Upper lobe of left lung (tissue), 6 donors: ENCODE measurements at places on chromosomes 4 and X.

DNA sequence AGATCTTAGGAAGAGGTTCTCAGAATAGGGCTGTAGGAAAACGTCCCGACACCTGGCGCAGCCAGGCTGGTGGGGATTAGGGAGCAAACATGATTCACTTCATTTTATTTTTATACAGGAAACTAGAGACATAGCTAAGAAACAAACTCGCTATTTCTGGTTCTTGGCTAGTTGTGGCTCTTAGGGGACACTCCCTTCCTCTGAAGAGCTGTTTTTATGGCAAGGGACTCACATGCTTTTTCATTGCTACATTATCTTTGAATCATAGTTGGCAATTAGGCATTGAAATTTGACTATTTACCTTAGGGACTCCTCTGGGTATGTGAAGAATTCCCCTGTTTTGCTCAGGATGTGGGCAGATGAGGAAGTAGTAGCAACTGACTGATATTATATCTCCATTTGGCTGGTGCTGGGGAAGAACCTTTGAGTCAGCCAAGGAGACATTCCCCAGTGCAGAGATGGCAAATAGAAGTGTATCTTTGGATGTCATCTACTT is 174.5 kb downstream of the SMIM20 start:
- no peak for DNase-seq

GRCh38 chr4:147981305-147981704 is 249.4 kb downstream of the ARHGAP10 start:
- DNase-seq = no peak

GRCh38 chrX:141958675-141959074 is 55.0 kb downstream of the MAGEC1 start:
- no peak for DNase-seq

DNA sequence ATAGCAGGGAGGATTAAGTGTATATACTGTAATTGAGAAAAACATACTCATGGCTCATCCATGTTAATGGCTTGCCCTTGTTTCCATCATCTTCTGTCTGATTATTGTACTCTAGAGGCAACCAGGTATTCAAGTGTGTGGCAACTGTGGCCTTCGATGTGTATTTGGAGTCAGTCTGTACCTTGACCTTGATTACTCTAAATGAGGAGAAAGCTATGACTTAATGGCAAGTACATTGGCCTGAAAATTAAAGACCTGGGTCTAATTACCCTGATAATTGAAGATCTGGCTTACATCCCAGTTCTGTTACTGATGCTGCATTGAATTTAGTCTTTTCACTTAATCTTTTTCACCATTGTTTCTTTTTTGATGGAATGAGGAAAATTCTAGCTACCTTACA is 409.2 kb downstream of the CCSER1 start:
- DNase-seq = no peak

GRCh38 chr4:108360754-108361445 is 192.2 kb upstream of the LEF1 start:
- no peak for DNase-seq

DNA sequence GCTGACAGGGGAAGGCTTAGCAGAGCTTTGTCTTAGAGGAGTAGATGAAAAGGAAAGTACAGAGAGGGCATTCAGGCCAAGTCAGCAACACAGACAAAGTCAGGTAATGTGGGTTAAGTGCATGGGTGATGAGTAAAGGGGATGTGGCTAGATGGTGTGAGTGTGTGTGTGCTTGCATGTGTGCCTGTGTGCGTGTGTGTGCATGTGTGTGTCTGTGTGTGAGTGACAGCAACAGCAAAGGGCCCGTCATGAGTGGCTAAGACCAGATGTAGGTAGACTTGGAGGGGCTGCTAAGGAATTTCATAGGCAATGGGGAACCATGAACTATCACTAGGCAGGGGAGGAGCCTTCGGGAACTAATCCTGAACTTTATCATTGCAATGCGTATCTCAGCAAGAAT is 2.2 kb upstream of the GPR78 start:
- no peak for DNase-seq

DNA sequence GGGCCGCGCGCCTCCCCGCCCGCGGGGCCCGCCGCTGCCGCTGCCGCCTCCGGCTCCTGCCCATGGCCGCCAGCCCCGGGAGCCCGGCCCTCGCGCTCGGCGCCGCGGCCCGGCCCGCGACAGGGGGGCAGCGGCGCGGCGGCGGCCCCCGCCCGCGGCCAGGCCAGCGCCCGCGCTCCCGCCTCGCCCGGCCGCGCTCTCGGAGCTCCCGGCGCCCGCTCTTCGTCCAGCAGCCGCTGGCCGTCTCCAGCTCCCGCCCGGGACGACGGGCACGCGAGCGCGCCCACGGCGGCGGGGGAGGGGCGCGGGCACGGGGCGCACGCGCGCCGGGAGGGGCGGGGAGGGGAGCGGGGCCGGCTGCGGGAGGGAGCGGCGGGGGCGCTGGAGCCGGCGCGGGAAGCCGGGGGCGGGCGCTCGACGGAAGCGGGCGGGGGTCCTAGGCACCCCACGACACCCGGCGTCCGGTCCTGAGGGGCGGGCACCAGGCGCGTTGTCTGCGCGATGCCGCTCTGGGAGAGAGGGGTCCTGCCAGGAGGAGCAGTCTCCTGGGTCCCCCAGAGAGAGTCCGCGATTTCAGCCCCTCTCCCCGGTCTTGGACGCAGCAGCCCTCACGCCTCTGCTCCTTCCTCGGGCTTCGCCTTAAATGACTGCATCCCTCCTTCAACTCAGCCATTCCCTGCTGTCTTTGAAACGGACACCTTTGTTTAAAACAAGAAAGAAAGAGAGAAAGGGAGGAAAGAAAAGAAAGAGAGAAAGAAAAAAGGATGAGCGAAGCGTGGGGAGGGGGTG is 490 bp upstream of the PDZD4 start:
- no peak for DNase-seq

GRCh38 chr4:152679414-152680281 is at the start of gene TMEM154:
TMEM154 (minus strand) TSS chr4:152679997; CDS start chr4:152679933, 64 bp downstream.
- DNase-seq = peak; percentile 90
